ENCODE measurements at places on chromosomes 5 and 9.
A peak's percentile ranks its signal among the peaks of the same experiment; 100 is the strongest.

- DNase-seq = no peak
These were observed 102.6 kb downstream of the WNK2 start for GRCh38 chr9:93286252-93287188.

DNA sequence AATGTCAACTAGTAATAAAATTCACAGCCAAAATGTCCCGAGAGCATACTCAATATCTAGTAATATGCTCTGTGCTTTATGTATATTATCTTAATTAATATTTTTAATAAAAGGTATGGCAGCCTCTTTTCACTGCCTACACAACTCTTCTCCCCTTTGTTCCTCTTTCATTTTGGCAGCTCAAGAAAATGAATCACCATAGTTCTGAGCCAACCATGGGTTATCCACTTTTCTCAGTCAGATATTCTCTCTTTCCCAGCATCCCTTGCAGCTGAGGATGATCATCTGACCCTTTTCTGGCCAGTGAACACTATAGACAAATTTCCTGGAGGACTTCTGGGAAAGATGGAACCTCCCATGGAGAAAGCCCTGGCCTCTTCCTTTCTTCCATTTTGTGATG is 8.2 kb upstream of the DOCK8 start:
- DNase-seq = no peak

GRCh38 chr5:179374506-179375235 is 29.4 kb upstream of the ADAMTS2 start:
- DNase-seq = no peak

- DNase-seq = no peak
These were observed 43.9 kb downstream of the P4HA2 start for GRCh38 chr5:132183723-132184122.

DNA sequence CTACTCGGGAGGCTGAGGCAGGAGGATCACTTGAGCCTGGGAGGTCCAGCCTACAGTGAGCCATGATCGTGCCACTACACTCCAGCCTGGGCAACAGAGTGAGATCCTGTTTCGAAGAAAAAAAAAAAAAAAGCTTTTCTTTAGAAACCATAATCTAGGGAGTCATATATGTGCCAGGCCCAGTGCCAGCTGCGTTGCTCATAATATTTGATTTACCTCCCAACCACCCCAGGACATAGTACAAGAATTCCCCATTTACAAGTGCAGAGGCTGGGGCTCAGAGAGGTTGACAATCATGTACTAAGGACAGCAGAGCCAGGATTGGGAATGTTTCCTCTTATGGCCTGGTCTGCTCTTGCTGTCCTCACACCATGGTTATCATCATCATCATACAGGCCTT is 25.1 kb upstream of the TRIM14 start:
- no peak for DNase-seq

DNA sequence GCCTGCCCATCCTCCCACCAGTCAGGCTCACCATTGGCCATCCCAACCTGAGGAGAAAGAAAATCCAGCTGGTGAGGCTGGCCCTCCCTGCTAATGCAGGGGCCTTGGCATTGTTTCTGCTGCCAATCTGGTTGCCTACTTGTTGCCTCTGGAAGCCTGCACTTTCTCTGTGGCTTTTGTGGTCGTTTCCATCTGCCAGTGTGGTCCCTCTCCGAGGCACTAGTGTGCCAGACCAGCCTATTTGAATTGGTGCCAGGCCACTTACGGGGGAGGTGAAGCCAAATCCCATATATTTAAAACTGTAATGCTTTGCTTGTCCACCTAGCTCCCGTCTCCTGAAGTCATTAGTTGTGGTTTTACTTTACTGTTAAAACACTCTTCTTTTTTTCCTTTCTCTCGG is 213.4 kb upstream of the ADAMTSL1 start:
- no peak for DNase-seq

DNA sequence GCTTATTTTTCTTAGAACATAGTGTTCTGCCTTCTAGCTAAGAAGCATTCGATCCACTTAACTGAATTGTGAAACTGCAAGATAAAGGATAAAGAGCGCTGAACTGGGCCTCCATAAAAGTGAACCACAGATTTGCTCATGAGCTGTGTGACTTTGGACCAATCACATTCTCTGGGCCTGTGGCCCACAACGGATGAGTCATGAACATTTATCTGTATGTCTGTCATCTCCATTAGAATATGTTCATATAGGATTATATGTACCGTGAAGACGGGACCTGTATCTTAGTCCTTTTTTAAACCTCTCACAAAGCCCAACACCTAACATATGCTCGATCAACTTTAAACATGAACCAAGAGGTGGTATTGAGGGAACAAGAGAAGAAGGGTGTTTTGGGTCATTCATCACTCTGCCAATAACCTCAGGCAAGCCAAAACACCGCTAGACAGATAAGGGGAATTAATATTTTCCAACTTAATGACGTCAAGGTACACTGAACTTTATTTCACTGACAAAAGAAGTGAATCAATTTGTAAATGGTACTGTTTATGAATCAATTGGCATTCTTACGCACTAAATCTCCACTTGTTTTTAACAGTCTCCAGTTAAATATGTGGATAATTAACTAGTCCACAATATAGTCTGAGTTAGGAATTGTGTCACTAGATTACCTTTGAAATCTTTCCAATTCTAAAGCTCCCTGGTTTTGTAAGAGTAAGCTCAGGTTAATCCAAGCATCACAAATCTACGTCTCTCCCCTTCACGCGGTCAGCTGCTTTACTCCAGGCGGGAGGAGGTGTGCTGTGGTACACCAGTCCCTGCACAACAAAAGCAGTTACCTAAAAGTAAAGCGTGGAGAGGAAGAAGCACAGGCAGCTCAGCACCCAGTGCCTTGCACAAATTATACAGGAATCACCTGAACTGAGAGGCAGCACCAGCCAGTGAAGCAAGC is 1.6 kb downstream of the TMEM245 start:
- peak; percentile 26 for DNase-seq

Measured in T-helper 2 cell (primary cell).